MCF 10A (cell line): ENCODE measurements at places on chromosomes 4 and X.

- DNase-seq: peak; percentile 19
Measured at GRCh38 chr4:42454755-42455420, 57.6 kb downstream of the SHISA3 start.

GRCh38 chrX:31165241-31166035 lies 93.6 kb upstream of the FTHL17 start:
- no peak for DNase-seq

DNA sequence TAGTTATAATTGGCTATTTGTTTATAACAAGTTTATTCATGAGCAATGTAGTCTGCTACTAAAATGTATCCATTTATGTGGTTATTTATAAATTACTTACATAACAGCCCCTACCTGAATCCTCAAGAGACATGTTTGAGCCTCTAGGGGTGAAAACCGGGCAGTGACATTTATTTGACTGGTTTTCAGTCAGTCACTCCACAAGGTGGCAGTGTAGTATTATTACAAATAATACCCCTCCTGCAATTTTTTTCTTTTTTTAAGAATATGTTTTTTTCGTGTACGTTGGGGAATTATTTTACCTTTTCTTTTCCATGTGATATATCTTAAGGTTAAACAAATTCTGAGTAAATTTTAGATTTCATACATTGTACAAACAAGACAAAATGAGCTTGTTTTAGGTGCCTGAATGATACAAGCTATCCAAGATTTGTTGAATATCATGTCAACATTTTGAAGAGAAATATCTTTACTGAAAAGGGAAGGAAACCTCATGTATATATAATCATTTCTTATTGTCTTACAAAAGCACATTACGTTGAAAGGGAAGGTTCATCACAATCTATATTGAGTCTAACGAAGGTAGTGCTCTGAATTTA lies 598.7 kb upstream of the TECRL start:
- peak; percentile 68 for DNase-seq

DNA sequence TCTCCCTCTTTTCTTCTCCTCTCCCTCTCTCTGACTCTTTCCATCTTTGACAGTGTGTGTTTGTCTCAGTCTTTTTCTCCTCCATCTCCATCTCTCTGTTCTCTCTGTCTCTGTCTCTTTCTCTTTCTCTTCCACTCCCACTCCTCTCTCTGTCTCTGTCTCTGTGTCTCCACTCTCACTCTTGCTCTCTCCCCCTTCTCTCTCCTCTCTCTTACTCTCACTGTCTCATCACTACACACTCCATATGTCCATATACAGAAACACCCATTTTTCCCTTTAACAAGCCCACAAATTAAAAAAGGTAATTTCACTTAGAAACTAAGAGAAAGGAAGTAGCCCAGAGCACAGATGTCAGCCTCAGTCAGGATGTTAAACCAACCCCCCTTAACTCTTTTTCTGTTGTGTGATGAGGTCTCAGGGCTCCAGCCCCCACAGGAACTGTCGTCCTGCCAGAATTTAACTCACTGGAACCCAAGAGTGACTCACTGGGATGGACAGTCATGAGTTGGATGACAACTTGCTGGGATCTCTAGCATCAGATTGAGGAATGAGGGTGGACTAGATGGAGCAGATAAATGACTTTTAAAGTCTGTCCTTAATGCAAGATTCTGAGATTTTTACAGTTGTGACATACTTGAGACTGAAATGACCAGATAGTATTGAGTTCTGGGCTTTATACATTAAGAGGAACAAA lies 27.5 kb downstream of the OTUD6A start:
- DNase-seq: peak; percentile 15
